Esophagus mucosa (tissue), 1 donor: ENCODE measurements at places on chromosomes 3 and 15. TPM values are rescaled to one million over a fixed set of nuclear protein-coding genes. Genes with fewer than 3 reads are reported as not detected.

GRCh38 chr3:12737833-12738232 lies 21.2 kb downstream of the TMEM40 start:
- no peak for ATAC-seq

- no peak for ATAC-seq
These were observed 3.5 kb upstream of the ISG20 start for GRCh38 chr15:88635318-88635717.

GRCh38 chr3:24160424-24161095 lies 215.5 kb downstream of the NR1D2 start:
- no peak for ATAC-seq

GRCh38 chr15:69719527-69720240 lies 267.1 kb downstream of the RPLP1 start:
- peak; percentile 54 for ATAC-seq

GRCh38 chr3:98508582-98508981 lies 11.1 kb downstream of the OR5K2 start:
- ATAC-seq = no peak

AHSG gene
- not detected for total RNA-seq

C2CD4A gene
- total RNA-seq = 0.44 TPM
